ENCODE measurements at places on chromosomes 5 and 9. TPM values are rescaled to one million over a fixed set of nuclear protein-coding genes. Genes with fewer than 3 reads are reported as not detected.

Gene C9orf50
- not detected for total RNA-seq

Gene RANBP17
- total RNA-seq, result 5.2 TPM

GRCh38 chr5:6755519-6755918 lies 42.3 kb downstream of the TENT4A start:
- no peak for DNase-seq

DNA sequence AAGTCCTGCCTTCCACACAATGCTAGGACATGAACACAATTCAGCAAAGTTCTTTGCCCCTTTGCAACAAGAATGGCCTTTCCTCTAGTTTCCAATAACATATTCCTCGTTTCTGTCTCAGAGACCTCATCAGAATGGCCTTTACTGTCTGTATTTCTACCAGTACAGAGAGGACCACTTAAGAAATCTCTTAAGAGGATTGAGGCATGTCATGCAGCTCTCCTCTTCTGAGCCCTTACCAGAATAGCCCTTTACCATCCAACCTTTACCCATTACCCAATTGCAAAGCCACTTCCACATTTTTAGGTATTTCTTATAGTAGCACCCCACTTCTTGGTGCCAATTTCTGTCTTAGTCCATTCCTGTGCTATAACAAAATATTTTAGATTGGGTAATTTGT lies 20.3 kb downstream of the TNPO1 start:
- DNase-seq, result no peak

Data from HFFc6 (cell line).